ENCODE measurements at places on chromosomes 12 and 14. TPM values are rescaled to one million over a fixed set of nuclear protein-coding genes. Genes with fewer than 3 reads are reported as not detected.

FITM1 gene
- not detected for total RNA-seq

DNA sequence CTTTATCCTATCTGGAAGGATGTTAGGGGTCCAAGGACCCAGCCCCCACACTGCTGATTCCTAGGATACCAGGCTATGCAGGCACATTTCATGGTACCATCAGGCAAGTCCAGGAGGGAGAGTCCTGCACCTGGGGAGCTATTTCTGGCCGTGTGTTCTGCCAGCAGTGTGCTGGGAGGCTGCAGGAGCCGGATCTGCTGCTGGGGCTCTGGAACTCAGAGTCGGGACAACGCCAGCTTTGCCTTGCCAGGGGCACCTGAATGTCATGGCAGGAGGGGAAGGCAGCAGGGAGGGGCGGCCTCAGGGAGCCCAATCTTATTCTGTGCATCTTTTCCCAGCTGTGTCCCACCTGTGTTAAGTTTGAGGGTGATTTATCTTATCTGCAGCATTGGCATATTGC is 17.8 kb downstream of the SRRM4 start:
- no peak for DNase-seq
- H3K36me3 ChIP-seq: no peaks in the 10 kb centered on the region
- H3K4me3 ChIP-seq: no peak overlapping the region
- no peaks in the 10 kb centered on the region for H3K27me3 ChIP-seq
- no peak overlapping the region for H3K27ac ChIP-seq

DNA sequence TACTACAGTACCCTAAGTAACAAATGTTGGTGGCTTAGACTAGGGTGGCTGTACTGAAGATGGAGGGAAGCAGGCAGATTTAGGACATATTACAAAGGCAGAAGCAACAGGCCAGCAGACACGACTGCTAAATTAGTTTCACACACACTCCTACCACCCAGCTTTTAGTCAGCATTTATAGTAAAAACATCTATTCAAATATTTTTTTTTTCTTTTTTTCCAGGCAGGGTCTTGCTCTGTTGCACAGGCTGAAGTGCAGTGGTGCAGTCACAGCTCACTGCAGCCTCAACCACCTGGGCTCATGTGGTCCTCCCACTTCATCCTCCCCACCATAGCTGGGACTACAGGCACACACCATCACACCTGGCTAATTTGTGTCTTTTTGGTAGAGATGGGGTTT is 72.9 kb downstream of the CDK17 start:
- H3K4me1 ChIP-seq: no peaks in the 10 kb centered on the region
- no peak overlapping the region for H3K27ac ChIP-seq
- H3K4me3 ChIP-seq: no peak overlapping the region
- DNase-seq: no peak
- no peaks in the 10 kb centered on the region for H3K27me3 ChIP-seq

DNA sequence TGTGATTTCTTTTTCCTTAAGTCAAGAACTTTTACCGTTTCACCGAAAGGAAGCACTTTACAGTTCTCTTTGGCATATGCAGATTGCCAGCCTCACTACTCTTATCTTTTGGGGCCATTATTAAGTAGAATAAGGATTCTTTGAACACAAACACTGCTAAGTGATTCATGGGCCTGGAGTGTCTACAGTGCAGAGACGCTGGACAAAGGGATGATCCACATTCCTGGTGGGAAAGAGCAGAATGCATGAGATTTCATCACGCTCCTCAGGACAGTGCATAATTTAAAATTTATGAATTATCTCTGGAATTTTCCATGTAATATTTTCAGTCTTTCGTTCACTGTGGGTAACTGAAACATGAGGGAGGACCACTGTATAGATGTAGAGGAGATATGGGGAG is 90.2 kb downstream of the TTLL5 start:
- peak overlapping the region; percentile 49 for H3K27ac ChIP-seq
- H3K36me3 ChIP-seq: no peaks in the 10 kb centered on the region
- no peaks in the 10 kb centered on the region for H3K27me3 ChIP-seq
- no peaks in the 10 kb centered on the region for H3K4me1 ChIP-seq
- DNase-seq: no peak

- no peaks in the 10 kb centered on the region for H3K36me3 ChIP-seq
- no peak overlapping the region for H3K27ac ChIP-seq
- no peaks in the 10 kb centered on the region for H3K27me3 ChIP-seq
- no peak for DNase-seq
- H3K4me1 ChIP-seq: no peaks in the 10 kb centered on the region
- no peak overlapping the region for H3K4me3 ChIP-seq
Observed at GRCh38 chr14:61503167-61503801, 181.9 kb downstream of the PRKCH start.

- no peak overlapping the region for H3K4me3 ChIP-seq
- no peaks in the 10 kb centered on the region for H3K36me3 ChIP-seq
- no peak overlapping the region for H3K27ac ChIP-seq
- no peaks in the 10 kb centered on the region for H3K4me1 ChIP-seq
Observed at GRCh38 chr12:4216187-4216927, 57.2 kb upstream of the CCND2 start.

NXPH4 gene
- total RNA-seq: not detected

STRN3 gene
- 82.0 TPM for total RNA-seq

GYS2 gene
- not detected for total RNA-seq

- no peaks in the 10 kb centered on the region for H3K36me3 ChIP-seq
- no peaks in the 10 kb centered on the region for H3K4me1 ChIP-seq
- DNase-seq: no peak
- no peak overlapping the region for H3K4me3 ChIP-seq
- H3K27ac ChIP-seq: no peak overlapping the region
Observed at GRCh38 chr14:53881921-53882320, 74.7 kb downstream of the BMP4 start.

DNA sequence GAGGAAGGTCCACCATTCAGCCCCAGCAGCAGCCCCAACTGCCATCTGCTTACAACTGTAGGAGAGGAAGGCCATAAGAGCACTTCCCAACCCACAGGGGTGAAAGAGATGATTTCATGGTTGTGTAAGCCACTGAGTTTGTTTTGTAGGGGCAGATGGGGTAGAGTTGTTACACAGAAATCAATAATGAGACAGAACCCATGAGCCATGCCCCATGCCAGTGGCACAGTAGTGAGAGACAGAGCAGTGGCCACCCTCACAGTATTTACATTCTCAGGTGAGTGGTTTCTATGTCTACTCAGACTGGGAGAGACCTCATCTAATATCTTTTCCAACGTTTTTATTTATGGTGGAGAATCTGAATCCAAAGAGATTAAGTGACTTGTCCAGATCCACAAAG is 68.6 kb downstream of the NUAK1 start:
- no peaks in the 10 kb centered on the region for H3K27me3 ChIP-seq
- DNase-seq: no peak

IRAK4 gene
- total RNA-seq: 22.2 TPM

- no peak for DNase-seq
- no peaks in the 10 kb centered on the region for H3K27me3 ChIP-seq
- H3K4me3 ChIP-seq: no peak overlapping the region
- no peaks in the 10 kb centered on the region for H3K36me3 ChIP-seq
Observed at GRCh38 chr14:68034896-68035295, 215.3 kb downstream of the RAD51B start.

PCED1B gene
- 9.5 TPM for total RNA-seq

KLRB1 gene
- not detected for total RNA-seq

DNA sequence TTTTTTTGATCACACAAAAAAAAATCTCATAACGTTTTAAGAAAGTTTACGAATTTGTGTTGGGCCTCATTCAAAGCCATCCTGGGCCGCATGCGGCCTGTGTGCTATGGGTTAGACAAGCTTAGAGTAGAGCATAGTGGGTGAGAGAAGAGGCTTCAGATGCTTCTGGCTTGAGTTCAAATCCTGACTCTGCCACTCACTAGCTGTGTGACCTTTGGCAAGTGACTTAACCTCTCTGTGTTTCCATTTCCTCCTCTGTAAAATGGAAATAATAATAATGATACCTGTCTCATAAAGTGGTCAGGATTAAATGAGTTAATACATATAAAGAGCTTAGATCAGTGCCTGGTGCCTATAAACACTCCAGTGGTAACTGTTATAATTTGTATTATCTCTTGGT is 6.2 kb downstream of the P2RX4 start:
- H3K4me1 ChIP-seq: peaks cover 7% of the 10 kb centered on the region
- no peaks in the 10 kb centered on the region for H3K27me3 ChIP-seq
- DNase-seq: no peak
- no peak overlapping the region for H3K27ac ChIP-seq
- no peak overlapping the region for H3K4me3 ChIP-seq

GRCh38 chr12:105854071-105854470 is 284.7 kb downstream of the NUAK1 start:
- H3K27me3 ChIP-seq: no peaks in the 10 kb centered on the region
- no peak overlapping the region for H3K4me3 ChIP-seq
- H3K4me1 ChIP-seq: no peaks in the 10 kb centered on the region
- no peak overlapping the region for H3K27ac ChIP-seq
- no peak for DNase-seq
- no peaks in the 10 kb centered on the region for H3K36me3 ChIP-seq

- no peak overlapping the region for H3K27ac ChIP-seq
- no peaks in the 10 kb centered on the region for H3K4me1 ChIP-seq
- no peak for DNase-seq
- H3K27me3 ChIP-seq: no peaks in the 10 kb centered on the region
- no peak overlapping the region for H3K4me3 ChIP-seq
Observed at GRCh38 chr14:90556012-90556477, 159.2 kb downstream of the CALM1 start.

- DNase-seq: no peak
- peak overlapping the region; percentile 47 for H3K4me3 ChIP-seq
- H3K4me1 ChIP-seq: no peaks in the 10 kb centered on the region
- peak overlapping the region; percentile 88 for H3K27ac ChIP-seq
Observed at GRCh38 chr12:4270016-4270830, 3.3 kb upstream of the CCND2 start.

DNA sequence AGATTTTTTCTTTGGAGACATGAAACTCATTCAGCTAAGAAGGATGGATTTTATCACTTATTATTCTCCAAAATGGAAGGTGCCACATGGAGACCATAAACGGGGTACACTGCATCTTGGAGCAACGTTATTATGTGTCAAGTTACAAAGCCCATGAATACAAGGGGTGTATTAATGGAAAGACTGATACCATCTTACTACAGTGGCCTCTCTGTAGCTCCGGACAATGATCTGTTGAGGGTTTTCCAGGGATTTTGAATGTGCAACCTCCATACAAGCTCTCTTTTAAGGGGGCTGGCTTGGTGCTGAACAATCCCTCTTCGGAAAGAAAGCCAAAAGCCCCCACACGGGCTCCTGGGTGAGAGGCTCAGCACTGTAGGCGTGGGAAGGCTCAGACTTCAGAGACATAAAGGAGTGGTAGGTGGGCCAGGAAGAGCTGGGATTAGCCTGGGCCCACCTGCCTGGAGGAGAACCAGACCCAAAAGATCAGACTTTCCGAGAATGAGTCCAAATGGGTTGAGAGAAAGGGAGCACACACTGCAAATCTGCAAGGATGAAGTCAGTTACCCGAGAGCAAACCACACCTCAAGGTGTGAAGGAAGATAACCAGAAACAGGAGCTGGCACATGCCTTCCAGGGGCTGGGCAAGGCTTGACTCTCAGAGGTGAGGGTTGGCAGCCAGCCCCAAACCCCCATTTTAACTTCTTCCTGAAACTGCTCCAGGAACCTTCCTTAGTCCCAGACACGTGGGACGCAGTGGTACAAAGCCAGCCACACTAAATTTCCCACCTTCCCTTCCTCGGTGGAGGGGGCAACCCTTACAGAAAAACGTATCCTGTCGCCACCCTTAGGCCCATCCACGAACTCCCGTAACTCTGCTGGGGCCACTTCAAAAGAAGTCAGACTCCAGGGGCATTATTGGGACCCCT is 1.5 kb downstream of the VPS37B start:
- H3K27ac ChIP-seq: peak overlapping the region; percentile 78
- DNase-seq: peak; percentile 27
- H3K36me3 ChIP-seq: no peaks in the 10 kb centered on the region
- H3K27me3 ChIP-seq: no peaks in the 10 kb centered on the region
- H3K4me3 ChIP-seq: peak overlapping the region; percentile 65

EMP1 gene
- total RNA-seq: 48.9 TPM

DNA sequence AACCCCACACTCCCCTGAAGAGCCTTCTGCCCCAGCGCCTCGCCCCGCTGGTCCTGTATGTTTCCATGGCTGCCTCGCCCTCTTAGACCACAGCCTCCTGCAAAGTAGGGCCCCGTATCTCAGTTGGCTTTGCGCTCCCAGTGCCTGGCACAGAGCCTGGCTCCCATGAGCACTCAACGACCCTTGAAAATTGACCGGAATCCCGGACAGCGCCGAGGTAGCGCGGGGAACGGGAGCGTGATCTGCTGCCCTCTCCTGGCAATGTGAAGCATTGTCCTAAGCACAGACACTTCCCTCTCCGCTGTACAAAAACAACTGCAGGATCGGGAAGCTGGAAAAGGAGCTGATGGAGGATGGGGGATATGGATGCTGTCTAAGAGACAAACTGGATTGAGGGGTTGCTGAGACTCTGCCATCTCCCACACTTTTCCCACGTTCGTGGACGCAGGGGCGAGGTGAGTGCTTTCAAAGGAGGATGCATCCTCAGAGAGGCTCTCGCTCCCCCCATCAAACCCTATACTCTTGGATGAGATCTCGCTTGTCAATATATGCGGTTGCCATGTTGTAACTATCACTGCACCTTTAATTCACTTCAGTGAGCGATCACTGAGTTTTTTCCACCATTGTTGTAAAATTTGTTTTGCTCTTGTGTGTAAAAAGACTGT is 10.7 kb upstream of the FKBP4 start:
- no peaks in the 10 kb centered on the region for H3K36me3 ChIP-seq
- no peak overlapping the region for H3K27ac ChIP-seq
- no peaks in the 10 kb centered on the region for H3K27me3 ChIP-seq
- DNase-seq: peak; percentile 50
- H3K4me1 ChIP-seq: no peaks in the 10 kb centered on the region
- no peak overlapping the region for H3K4me3 ChIP-seq

C12orf56 gene
- not detected for total RNA-seq

C3AR1 gene
- total RNA-seq: 4.7 TPM

PCNX4 gene
- 30.9 TPM for total RNA-seq

DNA sequence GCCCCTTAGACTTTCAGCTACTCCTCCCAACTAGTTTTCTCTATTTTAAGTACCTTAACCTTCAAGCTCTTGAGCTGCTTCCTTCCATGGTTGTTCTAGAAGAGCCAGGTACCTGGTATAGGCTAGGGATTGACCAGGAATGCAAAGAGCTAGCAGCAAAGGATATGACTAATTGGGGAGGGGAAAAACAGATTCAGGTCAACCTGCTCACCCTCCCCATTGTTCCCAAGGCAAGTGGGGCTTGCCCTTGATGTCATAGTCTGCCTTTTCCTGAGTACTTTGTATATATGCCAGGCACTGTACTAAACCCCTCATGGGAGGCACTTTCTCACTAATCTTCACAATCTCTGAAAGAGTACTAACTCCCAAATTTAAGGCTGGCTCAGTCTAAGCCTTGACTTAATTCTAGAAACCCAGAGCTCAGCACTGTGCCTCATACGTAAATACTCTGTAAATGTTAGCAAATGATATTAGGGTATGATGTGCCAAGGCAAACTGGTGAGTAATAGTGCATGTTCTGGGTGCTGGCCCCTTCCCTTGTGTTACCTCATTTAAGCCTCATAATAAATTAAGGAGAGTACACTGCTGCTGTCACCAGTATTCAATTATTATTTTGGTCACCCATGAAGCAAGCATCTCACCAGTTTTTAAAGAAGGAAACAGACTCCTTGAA is 42.2 kb downstream of the SUDS3 start:
- no peaks in the 10 kb centered on the region for H3K36me3 ChIP-seq
- no peaks in the 10 kb centered on the region for H3K27me3 ChIP-seq
- no peak for DNase-seq
- no peaks in the 10 kb centered on the region for H3K4me1 ChIP-seq
